ENCODE measurements at places on chromosomes 2 and 18. TPM values are rescaled to one million over a fixed set of nuclear protein-coding genes. Genes with fewer than 3 reads are reported as not detected.

The HOXD4 gene
- 3.1 TPM for polyA plus RNA-seq

The MAP3K19 gene
- not detected for polyA plus RNA-seq

The GPR35 gene
- 28.2 TPM for polyA plus RNA-seq

The CD207 gene
- not detected for polyA plus RNA-seq

The KCNS3 gene
- 13.9 TPM for polyA plus RNA-seq

The PMAIP1 gene
- 1.8 TPM for polyA plus RNA-seq

The NR4A2 gene
- 1.8 TPM for polyA plus RNA-seq

The APOB gene
- under 0.01 TPM for polyA plus RNA-seq

The IMPA2 gene
- 88.1 TPM for polyA plus RNA-seq

The ZSWIM2 gene
- not detected for polyA plus RNA-seq

The ABHD1 gene
- polyA plus RNA-seq: 0.15 TPM

The IL1B gene
- 32.4 TPM for polyA plus RNA-seq

The UGT1A8 gene
- polyA plus RNA-seq: 8.8 TPM

The MTHFD2 gene
- polyA plus RNA-seq: 34.2 TPM

The RAMP1 gene
- 13.2 TPM for polyA plus RNA-seq

The TANC1 gene
- 13.4 TPM for polyA plus RNA-seq

The SOX11 gene
- polyA plus RNA-seq: not detected

The SLC40A1 gene
- 87.3 TPM for polyA plus RNA-seq

Data from sigmoid colon (tissue), 7 donors.